A673 (cell line): ENCODE measurements at places on chromosomes 1 and 21.

GRCh38 chr1:84995484-84996334 lies 1.2 kb downstream of the MCOLN2 start:
- DNase-seq = no peak

GRCh38 chr1:153238527-153238926 lies 21.0 kb upstream of the LORICRIN start:
- peak; percentile 29 for DNase-seq

DNA sequence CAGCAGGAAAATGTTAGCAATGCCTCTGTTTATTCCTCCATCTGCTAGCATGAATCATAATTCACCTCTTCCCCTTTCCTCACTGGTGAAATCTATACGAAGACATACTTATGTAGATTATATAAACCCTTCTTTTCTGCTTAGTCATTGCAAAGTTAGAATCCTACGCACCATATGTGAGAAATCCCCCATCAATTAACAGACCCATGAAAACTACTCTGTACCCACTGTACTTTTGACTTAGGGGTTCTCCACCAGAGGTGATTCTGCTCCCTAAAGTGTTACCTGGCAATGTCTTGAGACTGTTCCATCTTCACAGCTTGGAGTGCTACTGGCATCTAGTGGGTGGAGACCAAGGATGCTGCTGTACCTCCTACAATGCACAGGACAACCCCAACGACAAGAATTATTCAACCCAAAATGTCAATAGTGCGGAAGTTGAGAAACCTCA lies 49.6 kb upstream of the KCTD3 start:
- peak; percentile 14 for DNase-seq

DNA sequence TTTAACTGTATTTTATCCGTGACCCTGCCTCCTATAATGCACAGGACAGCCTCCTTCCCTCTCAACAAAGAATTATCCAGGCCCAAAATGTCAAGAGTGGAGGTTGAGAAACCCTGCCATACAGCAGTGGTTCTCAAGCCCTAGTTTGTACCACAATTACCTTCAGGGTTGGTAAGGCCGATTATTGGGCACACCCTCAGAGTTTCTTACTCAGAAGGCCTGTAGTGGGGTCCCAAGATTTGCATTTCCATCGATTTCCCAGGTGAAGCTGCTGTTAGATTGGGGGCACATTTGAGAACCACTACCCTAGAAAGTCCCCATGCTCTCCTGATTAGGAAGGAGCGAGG lies 400 bp upstream of the PGBD2 start:
- DNase-seq = no peak

GRCh38 chr1:113812661-113813135 lies 422 bp upstream of the RSBN1 start:
- DNase-seq = peak; percentile 10

DNA sequence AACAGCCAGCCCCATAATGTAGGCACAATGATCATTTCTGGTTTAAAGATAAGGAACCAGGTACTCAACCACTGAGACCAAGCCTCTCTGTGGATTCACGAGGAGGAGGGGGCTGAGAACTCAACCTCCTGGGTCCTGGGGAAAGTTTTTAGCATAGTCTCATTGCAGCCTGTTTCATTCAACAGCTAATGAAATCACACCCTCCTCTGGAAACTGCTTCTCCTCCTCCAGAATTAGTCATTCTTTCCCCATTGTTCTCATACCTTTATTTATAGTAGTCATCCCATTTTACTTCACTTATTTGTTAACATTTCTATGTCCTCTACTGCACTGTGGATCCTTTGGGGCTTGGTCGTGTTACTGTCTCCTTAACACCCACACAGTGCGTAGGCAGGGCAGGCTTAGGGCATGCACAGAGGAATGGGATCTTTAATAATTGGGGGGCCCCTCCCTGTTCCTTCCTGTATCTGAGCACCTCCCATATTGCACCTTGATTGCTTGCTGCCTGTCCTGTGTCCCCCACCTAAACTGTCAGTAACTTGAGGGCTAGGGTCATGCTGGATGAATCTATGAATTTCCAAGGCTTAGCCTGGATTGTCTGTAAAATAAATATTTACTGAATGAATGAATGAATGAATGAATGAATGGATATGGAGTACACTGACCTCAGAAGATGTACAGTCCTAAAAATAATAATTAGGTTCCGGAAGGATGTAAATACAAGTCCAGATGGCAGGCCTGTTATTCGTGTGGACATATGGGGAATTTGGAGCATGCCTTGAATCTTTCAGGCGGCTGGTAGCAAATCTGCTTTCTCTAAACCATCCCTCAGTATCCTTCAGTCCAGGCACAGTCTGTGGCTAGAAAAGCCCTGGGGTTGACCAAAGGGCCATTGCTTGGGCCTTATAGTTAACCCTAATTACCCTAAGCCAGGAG lies 153.8 kb upstream of the HMGB4 start:
- DNase-seq = no peak

GRCh38 chr1:213423605-213424004 lies 372.6 kb downstream of the RPS6KC1 start:
- no peak for DNase-seq

GRCh38 chr1:84861516-84861915 lies 31.5 kb downstream of the LPAR3 start:
- DNase-seq = no peak

DNA sequence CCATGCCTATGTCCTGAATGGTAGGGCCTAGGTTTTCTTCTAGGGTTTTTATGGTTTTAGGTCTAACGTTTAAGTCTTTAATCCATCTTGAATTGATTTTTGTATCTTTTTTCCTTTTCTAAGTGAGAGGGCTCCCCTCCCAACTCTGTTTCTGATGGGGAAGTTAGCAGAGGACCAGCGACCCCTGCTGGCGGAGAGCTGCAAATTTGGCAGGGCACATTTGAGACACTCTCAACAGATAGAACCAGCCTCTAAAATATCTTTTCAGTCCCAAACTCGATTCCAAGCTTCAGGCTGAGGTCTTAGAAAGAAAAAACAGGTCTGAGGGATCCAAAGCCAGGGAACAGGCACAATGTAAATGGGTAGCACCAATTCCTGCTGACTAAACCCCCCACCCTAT lies 32.5 kb downstream of the LRRC3 start:
- peak; percentile 49 for DNase-seq

DNA sequence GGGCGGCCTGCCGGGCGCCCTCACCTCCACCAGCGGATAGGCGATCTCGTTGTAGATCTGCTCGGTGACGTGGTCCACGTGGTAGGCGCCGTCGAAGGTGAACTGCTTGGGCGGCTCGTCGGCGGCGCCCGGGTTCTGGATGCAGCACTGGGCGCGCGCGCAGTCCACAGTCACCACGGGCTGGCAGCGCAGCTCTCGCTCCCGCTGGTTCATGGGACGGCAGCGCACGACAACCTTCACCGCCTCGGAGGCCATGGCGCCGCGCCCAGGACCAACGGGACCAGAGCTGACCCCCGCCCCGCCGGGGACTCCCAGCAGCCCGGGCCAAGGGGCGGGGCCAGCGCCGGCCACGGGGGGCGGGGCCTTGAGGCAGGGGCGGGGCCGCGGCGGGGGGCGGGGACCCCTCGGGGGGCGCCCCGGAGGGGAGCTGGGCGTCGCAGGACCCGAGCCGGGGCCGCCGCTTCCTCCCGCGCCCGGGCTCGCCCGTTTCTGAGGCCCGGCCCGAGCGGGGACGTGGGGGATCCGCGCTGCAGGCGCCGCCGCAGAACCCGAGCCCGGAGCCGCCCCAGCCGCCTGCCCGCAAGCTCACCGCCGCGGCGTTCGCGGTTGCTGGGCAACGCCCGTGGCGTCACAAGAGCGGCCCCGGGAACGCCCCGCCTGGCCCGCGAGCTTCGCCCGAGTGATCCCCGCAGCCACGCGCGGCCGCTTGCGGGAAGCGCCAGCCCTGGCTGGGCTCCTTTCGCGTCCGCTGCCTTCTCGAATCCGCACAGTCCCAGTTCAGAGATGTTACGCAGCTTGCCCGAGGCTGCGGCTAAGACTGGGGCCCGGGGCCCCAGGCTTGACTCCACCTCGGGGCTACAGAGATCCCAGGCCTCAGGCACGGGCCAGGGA lies at the start of gene KIF17:
KIF17 (minus strand) TSS at position 556 of the 891 bp plus-strand sequence; CDS start at position 255, 301 bp downstream.
- peak; percentile 80 for DNase-seq

DNA sequence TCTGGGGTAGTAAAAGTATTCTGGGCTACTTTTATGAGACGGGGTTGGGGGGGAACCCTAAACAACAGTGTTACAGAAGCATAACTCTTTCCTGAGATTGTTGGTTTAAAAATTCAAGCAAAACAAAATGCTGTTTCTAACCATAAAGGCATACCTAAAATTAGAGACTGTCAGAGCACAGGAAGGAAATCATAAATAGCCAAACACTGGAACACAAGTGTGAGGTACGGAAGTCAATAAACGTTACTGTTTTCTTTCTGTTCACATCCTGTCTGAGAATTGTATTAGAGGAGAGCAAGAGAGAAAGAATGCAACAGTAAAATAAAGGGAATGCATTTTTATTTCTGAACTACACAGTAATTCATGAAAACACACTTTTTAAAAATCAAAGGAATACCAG lies 42.8 kb upstream of the IL12RB2 start:
- peak; percentile 57 for DNase-seq

GRCh38 chr1:74674278-74675048 lies 871 bp upstream of the ERICH3 start:
- DNase-seq = no peak

DNA sequence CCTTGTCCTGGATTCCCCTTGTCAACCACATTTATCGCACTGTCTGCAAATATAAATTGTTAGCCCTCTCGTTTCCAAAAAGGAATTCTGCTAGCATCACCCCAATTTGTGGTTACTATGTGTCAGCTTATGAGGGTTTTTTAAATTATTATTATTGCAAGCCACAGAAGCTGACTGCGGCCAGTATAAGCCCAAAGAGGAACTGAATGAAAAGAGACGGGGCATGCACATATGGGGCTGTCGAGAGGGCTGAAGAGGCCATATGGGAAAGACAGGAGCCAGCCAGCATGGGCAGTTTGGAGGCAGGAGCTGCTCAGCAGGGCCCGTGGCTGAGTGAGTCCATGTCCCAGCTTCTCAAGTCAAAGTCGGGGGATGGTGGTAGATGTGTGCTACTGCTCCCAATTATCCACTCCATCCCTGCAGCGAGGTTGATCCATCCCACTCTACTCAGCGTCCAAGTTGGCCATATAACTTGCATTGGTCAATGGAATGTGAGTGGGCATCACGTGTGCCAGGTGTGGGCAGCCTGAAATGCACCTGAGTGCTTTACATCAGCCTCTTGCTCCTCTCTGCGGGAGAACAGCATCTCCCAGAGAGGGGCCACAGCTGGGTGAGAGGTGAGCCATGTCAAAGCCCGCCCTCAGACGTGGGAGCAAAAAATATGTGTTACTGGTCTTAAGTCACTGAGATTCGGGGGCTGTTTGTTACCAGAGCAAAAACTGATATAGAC lies 37.6 kb upstream of the LDLRAP1 start:
- no peak for DNase-seq

DNA sequence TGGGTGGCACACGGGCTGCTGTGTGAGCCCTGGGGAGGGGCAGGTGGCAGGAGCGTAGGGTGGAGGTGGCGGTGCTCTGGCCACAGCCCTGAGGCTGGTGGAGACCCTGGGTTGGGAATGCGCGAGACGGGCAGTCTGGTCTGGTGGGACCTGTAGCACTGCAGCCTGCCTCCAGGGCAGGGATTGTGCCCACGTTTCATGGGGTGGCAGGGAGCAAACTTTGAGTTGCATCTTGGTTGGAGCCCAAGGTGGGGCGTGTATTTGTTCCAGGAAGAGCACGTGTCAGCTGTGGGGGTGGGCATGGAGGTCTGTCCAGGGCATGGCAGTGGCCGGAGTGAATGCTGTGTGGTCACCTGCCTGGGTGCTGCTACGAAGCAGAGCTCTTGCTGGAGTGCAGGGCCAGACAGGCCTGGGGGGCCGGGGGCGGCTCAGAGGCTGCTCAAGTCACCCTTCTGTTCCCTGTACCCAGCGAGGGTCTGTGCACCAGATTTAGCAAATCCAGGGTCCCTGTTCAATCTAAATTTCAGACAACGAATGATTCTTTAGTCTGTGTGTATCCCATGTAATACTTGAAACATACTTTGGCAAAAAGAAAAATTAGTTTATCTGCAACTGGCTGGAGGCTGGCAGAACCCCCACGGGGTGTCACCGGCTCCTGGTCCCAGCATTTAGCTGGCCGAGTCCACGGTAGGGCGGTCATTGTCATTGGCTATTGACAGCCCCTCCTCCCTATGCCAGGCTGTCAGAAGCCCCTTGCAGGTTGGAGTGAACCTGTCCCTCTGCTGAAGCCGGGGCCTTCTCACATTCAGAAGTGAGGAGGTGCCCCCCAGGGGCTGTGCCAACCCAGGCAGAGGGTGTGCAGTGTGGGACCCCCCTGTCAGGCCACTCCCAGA lies 27.3 kb downstream of the KRTAP10-1 start:
- no peak for DNase-seq

DNA sequence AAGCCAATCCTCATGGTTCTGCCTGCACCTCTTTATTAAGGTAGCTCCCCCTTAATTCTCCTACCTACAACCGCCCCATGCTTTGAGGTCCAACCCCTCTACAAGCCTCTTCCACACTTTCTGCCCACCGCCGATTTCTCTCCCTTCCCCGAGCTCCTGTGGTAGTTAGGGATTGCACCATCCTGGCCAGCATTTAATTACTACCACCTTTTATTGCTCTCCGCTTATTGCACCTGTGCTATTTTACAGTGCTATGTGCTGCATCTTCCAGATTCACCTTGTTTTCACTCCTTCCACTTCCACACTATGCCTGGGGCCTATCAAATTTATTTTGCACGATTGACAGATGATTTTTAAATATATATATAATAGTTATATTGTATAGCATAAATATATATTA lies 29.3 kb upstream of the DNAJC11 start:
- no peak for DNase-seq

DNA sequence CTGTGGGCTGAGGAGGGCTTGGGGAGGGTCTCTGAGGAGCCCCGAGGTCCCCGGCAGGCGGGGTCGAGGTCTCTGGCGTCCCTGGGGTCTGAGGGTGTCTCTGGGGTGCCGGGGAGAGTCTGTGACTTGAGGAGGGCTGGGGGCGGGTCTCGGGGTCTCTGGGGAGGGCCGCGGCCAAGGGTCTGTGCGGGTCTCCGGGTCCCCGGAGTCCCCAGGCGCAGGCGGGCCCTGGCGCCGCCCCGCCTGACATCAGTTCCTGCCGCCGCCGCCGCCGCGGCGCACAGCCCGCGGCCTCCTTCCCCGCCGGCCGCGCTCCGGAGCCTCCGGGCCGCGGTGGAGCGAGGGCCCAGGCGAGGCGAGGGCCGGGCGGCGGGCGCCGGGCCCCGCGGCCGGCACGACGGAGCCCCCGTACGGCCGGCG lies at the start of gene PLEKHM2:
PLEKHM2 (plus strand) TSS at position 279 of the 420 bp plus-strand sequence. CDS start 239 bp downstream, outside the sequence.
- DNase-seq = peak; percentile 70

GRCh38 chr1:6412896-6413295 lies 6.8 kb downstream of the HES2 start:
- DNase-seq = no peak

- no peak for DNase-seq
Measured at GRCh38 chr1:49181033-49181432, 404.3 kb upstream of the BEND5 start.
